Fibroblast of villous mesenchyme (primary cell): ENCODE measurements at places on chromosomes 13 and 19.
A peak's percentile ranks its signal among the peaks of the same experiment; 100 is the strongest.

- no peak for DNase-seq
These were observed at the start of gene CADM4 for GRCh38 chr19:43639519-43640423. TSS of gene CADM4 (minus strand) at chr19:43639850. CDS start at chr19:43639790, 60 bp downstream.

DNA sequence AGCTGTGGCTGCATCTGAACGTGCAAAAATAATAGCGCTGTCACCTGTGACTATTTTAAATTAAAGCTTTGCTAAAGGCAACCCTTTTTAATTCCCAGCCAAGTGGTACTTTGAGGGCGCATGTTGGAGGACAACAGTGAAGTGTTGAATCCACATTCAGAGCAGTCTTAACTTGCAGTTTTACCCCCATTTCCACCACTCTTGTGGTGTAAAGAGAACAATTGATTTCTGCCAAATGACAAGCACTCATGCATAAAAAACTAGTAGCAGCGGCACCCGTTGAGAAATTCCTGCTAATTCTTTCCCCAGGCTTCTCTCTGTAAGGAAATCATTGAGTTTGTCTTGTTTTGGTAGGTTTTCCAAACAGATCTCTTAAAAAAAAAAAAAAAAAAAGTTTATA lies 1033.3 kb downstream of the EFNB2 start:
- DNase-seq = no peak

- no peak for DNase-seq
These were observed 7.8 kb downstream of the FPR3 start for GRCh38 chr19:51802775-51803174.

DNA sequence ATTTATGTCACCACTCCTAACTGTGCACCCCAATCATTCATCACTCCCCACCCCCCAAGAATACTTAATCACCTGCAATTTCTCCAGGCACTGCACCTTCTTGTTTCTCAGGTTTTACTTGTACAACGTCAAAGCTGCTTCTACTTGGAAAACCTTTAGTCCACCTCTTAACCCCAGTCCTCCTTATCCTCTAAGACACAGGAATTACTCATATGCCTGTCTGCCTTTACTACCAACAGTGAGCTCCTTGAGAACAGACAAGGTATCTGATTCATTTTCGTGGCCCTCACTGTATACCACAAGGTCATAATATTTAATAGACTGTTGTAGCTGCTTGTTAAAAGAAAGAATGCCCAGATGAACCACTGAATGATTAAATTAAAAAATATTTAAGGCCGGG lies 21.0 kb upstream of the NDFIP2 start:
- DNase-seq = no peak

GRCh38 chr19:3503036-3503572 lies 2.6 kb upstream of the DOHH start:
- DNase-seq = peak; percentile 94

- DNase-seq = peak; percentile 19
These were observed 333.4 kb downstream of the ITGBL1 start for GRCh38 chr13:101785858-101786257.

GRCh38 chr19:10061717-10062310 lies 24.3 kb upstream of the SHFL start:
- peak; percentile 7 for DNase-seq

DNA sequence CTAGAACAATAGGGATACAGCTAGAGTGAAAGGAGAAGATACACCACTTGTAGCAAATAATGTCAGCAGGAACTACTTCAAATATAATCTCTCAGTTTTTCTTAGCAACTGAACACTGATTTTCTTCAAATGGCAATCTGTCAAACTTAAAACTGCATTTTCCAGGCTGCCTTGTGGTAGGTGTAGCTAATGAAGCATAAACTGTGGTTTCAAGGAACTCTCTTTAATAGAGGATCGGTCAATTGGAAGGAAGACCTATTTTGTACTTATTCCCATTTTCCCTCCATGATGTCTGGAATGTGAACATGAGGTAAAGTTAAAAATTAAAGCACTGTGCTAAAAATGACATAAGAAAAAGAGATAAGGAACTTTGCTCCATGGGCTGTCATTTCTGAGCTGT lies 1261.9 kb downstream of the PCDH17 start:
- DNase-seq = no peak

DNA sequence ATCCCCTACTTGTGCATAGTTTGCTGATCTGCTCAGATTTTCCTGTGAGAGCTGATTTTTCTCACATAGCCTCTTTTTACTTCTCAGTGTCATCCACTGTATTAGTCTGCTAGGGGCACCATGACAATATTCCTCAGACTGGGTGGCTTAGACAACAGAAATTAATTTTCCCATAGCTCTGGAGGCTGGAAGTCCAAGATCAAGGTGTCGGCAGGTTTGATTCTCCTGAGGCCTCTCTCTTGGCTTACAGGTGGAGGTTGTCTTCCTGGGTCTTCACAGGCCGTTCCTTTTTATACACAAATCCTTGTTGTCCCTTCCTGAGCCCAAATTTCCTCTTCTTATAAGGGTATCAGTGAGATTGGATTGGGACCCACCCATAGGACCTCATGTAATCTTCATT lies 9.2 kb downstream of the LRCH1 start:
- no peak for DNase-seq

- DNase-seq = no peak
These were observed 8.7 kb downstream of the ADAMTS10 start for GRCh38 chr19:8601796-8602195.

DNA sequence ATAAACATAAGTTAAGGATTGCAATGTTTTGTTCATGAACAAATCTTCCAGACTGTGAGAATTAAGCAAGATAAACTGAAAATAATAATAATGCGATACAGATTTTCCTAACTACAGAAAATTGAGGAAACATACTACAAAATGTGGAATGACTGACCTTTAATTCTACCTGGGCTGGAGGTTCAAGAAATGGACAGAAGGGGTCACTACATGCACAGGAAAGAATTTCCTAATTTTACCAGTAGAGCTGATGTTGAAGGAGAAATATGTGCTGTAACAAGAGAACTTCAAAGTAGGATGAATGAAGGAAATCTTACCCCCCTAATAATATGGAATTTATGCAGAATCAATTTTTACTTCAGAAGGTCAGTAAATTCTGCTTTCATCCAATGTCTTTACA lies 62.3 kb downstream of the ZNF627 start:
- peak; percentile 15 for DNase-seq

- DNase-seq = no peak
These were observed 156.3 kb downstream of the DCT start for GRCh38 chr13:94322925-94323763.

DNA sequence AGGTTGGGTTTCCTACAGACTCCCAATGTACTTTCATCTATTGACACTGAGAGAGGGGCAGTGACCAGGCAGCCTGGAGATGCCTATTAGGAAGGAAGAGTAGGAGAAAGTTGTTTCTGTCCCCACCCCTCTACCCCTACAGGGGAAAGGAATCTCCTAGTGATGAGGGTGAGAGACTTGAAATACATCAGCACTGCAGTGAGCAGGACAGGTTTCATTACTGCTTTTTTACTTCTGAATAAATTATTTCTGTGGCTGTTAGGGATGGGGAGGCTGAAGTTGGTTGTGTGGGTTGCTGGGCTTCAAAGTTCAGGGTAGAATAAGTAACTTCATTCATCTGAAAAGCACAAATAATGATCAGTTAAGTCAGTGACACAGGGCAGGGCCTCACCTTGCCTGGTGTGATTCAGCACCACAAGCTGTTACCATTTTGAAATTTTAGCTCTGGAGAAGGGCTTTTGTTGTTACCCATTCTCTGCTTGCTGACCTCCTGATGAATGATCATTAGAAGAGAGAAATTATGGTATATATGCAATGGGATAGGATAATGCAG lies 19.3 kb downstream of the CEACAM1 start:
- no peak for DNase-seq

- DNase-seq = no peak
These were observed 8.6 kb upstream of the EPSTI1 start for GRCh38 chr13:43000676-43001075.

GRCh38 chr13:110099922-110100321 lies 207.0 kb downstream of the COL4A1 start:
- no peak for DNase-seq

DNA sequence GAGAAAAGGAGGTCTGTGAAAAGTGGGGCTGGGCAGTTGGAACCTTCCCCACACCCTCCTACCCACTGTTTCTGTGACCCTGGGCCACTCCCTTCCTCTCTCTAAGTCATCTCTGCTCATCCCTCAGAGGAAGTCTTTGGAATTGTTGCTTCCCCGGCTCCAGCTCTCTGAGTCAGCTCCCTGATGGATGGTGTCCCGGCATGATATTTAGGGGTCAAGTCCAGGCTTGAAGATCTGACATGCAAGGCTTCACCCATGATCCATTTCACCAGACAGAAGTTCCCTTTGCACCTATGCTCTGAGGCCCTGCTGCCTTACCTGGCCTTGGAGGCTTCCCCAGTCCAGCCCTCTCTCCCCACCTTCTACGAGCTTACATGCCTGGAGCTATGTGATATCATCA lies 13.3 kb downstream of the EXOC3L2 start:
- DNase-seq = no peak

GRCh38 chr19:47226426-47227351 lies 4.3 kb downstream of the BBC3 start:
- peak; percentile 83 for DNase-seq

GRCh38 chr13:68190818-68191217 lies 960.7 kb upstream of the PCDH9 start:
- DNase-seq = no peak

- peak; percentile 48 for DNase-seq
These were observed 6.3 kb downstream of the ARRDC5 start for GRCh38 chr19:4896372-4896771.

GRCh38 chr19:19403373-19403901 lies 2.0 kb upstream of the GATAD2A start:
- DNase-seq = peak; percentile 47

DNA sequence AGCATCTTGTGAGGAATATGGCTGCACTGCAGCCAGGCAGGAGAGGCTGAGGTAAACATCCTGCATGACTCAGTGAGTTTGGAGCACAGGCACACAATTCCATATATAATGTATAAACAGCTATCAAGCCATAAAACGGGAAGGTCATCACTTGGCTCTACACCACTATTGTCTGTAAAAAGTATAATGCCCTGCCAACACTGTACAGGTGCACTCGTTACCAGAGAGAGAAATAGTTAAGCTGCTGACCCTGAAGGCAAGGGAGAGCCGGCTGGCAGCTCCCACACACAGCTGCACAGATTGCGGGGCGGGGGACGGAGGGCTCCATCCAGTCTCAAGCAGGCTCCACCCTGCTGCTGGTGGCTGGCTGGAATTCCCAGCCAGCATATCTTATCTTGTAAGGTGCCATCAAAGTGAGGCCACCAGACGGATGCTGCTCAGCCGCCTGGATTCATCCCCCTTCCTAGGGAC lies 668.1 kb downstream of the SLITRK5 start:
- DNase-seq = no peak

DNA sequence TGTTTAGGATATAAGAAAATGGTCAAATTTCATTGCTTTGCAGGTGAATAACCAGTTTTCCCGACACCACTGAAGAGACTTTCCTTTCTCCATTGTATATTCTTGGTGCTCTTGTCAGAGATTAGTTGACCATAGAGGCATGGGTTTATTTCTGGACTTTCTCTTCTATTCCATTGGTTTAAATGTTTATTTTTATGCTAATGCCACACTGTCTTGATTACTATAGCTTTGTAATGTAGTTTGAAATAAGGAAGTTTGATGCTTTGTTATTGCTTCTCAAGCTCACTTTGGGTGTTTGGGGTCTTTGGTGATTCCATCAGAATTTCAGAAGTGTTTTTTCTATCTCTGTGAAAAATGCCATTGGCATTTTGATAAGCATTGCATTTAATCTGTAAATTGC lies 190.0 kb upstream of the SPRY2 start:
- DNase-seq = no peak

- DNase-seq = peak; percentile 56
These were observed 2.1 kb downstream of the ZNF575 start for GRCh38 chr19:43534816-43535761.

GRCh38 chr19:20858861-20859260 lies 64.2 kb upstream of the ZNF85 start:
- no peak for DNase-seq

- DNase-seq = peak; percentile 33
These were observed 239.8 kb downstream of the COG6 start for GRCh38 chr13:39895254-39895653.

GRCh38 chr19:43594081-43594697 lies 1.7 kb downstream of the IRGQ start:
- no peak for DNase-seq
